ENCODE measurements at places on chromosomes 11 and 22.

- no peak for DNase-seq
Observed at GRCh38 chr11:73990730-73991129, 8.1 kb upstream of the UCP2 start.

DNA sequence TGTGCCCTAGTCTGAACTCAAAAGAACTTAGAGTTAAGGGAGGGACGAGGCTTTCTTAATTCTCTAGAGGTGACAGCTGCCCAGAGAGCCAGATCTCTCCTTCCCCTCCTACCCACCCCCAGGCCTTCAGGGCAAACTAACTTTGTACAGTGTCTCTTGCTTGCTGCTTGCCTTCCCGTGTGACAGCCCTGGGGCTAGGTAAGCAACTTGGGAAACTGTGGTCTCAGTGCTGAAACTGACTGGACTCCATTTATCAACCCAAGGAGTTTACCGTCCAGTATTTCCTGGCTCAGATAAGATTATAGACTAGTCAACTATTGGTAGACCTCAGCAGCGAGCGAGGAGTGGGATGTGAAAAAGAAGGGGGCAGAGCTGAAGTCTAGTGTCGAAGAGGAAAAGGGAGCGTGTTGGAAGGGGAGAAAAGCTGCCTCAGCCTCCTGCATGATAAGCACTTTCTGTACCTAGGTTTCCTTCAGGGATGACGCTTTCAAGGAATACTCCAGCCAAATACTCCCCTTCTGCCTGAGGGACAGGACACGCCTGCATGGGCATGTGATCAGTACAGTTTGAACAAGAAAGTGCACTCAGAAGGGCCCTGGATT lies 43.3 kb upstream of the WEE1 start:
- DNase-seq, result no peak

- no peak for DNase-seq
Observed at GRCh38 chr11:69648679-69649575, 8.0 kb downstream of the CCND1 start.

- DNase-seq, result no peak
Observed at GRCh38 chr22:17152971-17153370, 6.1 kb downstream of the HDHD5 start.

GRCh38 chr11:20443596-20443995 lies 56.1 kb downstream of the PRMT3 start:
- no peak for DNase-seq

GRCh38 chr11:129018991-129019390 lies 76.3 kb upstream of the TP53AIP1 start:
- no peak for DNase-seq

DNA sequence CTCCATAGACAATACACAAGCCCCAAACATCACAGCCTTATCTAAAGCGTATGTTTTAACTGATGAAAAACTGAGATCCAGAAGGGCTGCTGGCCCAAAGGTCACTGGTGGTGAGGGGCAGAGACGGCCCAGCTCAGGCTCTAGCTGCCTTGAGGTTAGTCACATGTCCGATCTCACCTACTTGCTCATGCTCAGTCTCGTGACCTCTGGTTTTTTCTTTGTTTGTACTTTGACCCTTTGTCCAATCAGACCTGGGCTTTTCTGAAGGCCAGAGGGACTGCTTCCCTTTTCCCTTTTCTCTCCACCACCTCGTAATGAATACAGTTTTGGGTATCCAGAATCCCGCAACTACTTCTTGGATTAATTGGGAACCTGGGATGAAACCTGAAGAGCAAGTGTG lies 28.6 kb downstream of the MMP20 start:
- DNase-seq, result no peak

- no peak for DNase-seq
Observed at GRCh38 chr11:46295312-46296058, 18.0 kb downstream of the CREB3L1 start.

- no peak for DNase-seq
Observed at GRCh38 chr22:37918580-37919270, 12.6 kb downstream of the MICALL1 start.

DNA sequence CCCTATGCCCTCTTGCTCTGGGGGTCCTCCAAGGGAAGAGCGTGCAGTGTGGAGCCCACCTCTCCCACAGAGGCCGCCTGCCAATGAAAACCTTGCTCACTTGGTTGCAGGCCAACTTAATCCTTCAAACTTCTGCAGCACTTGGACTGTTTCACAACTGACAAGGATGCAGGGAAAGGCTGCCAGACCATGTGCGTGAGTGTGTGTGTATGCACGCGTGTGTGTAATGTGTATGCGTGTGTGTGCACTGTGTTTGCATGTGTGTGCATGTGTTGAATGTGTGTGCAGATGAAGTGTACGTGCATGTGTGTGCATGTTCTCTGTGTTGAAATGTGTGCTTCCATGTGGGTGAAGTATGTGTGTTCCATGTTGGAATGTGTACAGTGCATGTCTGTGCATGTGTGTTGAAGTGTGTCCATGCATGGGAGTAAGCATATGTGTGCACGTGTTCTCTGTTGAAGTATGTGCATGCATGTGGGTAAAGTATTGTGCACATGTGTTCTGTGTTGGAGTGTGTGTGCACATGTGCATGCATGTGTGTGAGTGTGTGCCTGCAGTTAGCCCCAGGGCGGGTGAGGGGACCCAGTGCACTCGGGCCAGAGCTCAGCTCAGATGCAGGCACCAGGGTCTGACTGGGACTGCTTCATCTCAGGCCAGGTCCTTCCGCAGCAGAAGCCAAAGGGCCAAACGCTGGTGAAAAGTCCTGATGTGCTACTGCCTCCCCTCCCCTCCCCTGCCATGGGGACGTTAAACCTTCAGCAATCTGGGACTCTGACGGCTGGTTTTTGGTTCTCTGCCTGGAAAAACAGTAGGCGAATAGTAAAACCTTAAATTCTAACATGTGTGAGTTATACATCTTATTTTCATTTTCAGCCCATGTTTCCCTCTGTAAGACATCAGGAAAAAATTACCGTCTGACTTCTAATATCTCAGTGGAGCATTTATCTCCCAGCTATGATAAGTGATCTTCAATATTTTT lies 72.0 kb downstream of the FLI1 start:
- no peak for DNase-seq

DNA sequence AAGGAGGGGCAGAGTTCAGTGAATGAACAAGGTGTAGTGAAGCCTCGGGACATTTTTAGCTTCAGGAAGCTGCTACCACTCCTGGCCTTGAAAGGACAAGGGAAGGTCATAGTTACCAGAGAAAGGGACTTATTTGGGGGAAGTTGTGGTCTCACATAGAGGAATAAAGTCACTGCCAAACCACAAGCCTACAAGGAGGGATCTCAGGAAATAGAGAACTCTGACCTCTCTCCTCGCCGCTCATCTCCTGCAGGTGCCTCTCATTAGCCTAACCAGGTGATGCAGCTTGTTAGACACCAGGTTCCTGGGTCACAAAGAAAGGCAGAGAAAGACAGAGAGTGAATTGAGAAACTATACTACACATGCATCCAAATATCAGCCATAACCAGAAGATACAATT lies 14.3 kb upstream of the TOLLIP start:
- no peak for DNase-seq

- DNase-seq, result no peak
Observed at GRCh38 chr11:65539744-65540289, 14.9 kb downstream of the SCYL1 start.

GRCh38 chr22:49308300-49308699 lies 519.4 kb downstream of the BRD1 start:
- no peak for DNase-seq

- no peak for DNase-seq
Observed at GRCh38 chr11:79047321-79047720, 393.5 kb downstream of the TENM4 start.

DNA sequence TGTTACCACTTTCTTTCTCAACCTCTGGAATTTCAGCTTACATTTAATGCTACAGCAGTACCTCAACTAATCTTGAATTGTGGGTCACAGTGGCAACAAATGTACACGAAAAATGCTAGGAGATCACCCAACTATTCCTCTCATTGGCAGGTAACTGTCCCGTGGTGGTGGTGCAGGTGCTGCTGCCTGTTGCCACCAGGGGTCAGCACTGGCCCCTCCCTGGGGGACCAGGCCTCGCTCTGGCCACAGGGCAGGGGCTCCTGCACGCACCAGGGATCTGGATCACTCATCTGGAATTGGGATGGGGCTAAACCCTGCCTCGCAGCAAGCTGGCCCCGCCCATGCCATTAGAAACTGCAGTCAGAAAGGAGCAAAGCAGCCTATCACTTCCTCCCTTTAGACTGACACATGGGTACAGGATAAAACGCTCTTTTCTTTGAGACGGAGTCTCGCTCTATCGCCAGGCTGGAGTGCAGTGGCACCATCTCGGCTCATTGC lies 6.9 kb upstream of the POLDIP3 start:
- DNase-seq, result no peak

DNA sequence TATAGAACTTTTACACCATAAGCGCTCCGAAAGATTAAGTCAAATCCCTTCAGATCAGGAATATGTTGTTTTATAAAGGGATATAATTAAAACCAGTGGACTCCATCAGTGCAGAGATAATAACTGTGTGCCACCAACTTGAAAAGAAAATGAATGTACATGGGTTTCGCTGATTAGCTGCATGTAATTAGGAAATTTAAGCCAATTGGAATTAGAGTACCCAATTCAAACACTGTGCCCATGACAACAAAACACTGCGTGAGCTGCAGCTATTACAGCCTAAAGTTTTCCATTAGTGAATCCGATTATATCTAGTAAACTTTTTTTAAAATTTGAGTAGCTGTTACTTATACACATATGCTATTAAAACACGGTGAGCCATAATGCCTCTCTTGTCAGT lies 392.3 kb upstream of the ARHGAP42 start:
- DNase-seq, result no peak

All from esophagus squamous epithelium (tissue), 5 donors.